ENCODE measurements at places on chromosomes 12 and 14.

GRCh38 chr12:57832966-57833365 lies 13.6 kb downstream of the CTDSP2 start:
- no peak for DNase-seq

DNA sequence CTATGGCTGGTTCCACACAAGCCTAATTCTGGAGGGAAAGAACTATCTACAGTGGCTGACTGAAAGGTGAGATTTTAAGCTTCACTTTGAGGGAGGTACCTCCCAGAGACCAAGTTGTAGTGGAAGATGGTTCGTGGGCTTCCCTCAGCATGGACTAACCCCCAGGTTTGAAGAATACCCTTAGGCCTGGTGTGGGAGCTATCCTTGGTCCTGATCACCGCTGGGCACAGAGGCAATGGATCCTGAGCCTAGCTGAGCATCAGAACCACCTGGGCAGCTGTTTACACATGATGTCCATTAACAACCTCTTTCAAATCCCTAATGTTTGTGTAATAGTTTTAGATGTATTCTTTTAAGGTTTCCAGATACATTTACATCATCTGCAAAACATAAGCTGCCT lies 10.3 kb downstream of the DAO start:
- DNase-seq, result no peak

- DNase-seq, result no peak
Observed at GRCh38 chr14:51657762-51658161, 6.1 kb downstream of the FRMD6 start.

- DNase-seq, result no peak
Observed at GRCh38 chr12:57837864-57838562, 8.5 kb downstream of the CTDSP2 start.

DNA sequence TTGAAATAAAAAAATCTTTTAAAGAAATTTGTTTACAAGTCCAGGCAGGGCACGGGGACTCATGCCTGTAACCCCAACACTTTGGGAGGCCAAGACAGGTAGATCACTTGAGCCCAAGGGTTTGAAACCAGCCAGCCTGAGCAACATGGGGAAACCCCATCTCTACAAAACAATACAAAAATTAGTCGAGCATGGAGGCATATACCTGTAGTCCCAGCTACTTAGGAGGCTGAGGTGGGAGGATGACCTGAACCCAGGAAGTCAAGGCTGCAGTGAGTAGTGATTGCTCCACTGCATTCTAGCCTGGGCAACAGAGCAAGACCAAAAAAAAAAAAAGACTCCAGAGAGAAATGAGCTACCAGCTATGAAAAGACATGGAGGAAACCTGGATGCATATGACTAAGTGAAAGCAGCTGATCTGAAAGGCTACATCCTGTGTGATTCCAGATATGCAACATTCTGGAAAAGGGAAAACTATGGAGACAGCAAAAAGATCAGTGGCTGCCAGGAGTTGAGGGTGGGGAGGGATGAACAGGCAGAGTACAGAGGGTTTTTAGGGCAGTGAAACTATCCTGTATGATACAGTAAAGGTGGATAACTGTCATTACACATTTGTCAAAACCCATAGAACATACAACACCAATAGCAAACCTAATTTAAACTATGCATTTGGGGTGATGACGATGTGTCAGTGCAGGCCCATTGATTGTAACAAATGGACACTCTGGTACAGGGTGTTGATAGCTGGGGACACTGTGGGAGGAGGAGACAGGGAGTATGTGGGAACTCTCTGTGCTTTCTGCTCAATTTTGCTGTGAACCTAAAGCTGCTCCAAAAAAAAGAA lies 59.9 kb downstream of the PRKAB1 start:
- DNase-seq, result no peak

GRCh38 chr12:639988-640387 lies 23.3 kb downstream of the NINJ2 start:
- no peak for DNase-seq

- no peak for DNase-seq
Observed at GRCh38 chr14:95088665-95089064, 68.7 kb downstream of the DICER1 start.

DNA sequence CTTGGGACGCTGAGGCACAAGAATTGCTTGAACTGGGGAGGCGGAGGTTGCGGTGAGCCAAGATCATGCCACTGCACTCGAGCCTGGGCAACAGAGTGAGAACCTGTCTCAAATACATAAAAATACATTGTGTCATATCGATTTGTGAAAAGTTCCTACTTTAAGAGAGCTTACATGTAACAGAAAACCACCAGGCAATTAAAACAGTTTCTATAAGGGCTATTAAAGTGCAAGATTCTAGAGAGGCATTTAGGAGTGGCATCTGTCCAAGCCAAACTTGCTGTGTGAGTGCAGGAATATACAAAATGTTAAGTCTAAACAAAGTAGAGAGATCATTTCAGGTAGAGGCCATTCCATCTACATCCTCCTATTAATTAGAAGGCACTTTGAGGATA lies 1.7 kb upstream of the NEK9 start:
- no peak for DNase-seq

GRCh38 chr12:122467983-122468382 lies 32.7 kb downstream of the ZCCHC8 start:
- DNase-seq, result no peak

- no peak for DNase-seq
Observed at GRCh38 chr12:110249716-110250225, 31.3 kb upstream of the ATP2A2 start.

GRCh38 chr12:54053751-54054741 lies at the start of gene HOXC4:
TSS of gene HOXC4 (plus strand) at chr12:54053835. CDS start at chr12:54053923, 88 bp downstream.
- DNase-seq, result no peak

GRCh38 chr14:49598485-49599300 lies at the start of gene LRR1:
TSS of gene LRR1 (plus strand) at chr14:49598940. CDS start at chr14:49599021, 81 bp downstream.
- DNase-seq, result peak; percentile 81

GRCh38 chr12:63876980-63877379 lies 32.5 kb downstream of the SRGAP1 start:
- no peak for DNase-seq

DNA sequence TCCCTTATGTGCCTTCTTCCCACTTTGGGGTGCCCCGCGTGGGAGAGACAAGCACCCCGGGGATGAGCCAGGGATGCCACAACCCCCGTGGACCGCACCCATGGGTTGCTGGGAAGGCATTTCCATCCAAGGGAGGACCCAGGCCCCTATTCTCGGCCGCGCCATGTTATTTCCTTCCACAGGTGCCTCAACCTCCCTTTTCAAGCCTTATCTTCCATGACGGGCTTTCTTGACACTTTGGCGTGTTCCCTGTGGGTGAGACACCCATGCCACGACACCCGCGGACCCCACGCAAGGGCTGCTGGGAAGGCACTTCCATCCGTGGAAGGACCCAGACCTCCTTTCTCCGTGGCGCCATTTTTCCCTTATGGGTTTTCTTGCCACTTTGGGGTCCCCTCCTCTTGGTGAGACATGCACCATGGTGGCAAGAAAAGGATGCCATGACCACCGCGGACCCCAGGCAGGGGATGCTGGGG lies 269.2 kb downstream of the ALG10 start:
- DNase-seq, result no peak

Data from stimulated activated CD4-positive, alpha-beta T cell treated with anti-CD3 and anti-CD28 coated beads, TNF-alpha, amount 100 ng/mL, for 24 hours (primary cell).